Left forelimb (tissue), 1 donor: ENCODE measurements at places on chromosomes 12 and 14.

DNA sequence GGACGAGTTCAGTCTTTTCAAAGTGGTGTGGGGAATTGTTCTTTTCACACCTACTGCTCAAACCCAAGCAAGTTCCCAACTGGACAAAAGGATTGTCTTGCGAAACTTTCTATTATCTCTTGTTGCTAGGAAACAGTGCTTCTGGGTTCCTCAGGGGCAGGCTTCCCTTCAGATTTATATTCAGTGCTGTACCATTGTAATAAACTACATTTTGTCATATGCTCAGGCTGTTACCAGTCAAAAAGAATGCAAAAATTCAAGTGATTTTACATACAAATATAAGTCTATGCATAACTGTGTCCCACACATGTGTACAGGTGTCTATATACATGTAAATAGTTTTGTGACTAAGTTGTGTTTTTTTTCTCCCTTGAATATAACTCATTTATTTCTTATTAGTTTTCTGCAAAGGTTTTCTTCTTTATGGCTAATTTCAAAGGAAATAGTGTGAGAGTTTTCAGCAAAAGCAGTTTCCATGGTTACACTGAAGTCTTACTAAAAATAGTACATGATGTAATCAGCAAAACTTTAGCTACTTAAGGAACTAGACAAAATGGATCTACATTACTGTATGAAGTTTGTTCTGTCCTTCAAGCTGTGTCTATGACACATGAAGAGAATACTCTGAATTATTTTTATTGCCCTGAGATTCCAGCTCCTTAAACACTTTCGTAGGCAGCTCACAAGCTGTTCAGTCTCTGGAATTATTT lies 430.2 kb upstream of the TMPO start:
- no peak for DNase-seq

DNA sequence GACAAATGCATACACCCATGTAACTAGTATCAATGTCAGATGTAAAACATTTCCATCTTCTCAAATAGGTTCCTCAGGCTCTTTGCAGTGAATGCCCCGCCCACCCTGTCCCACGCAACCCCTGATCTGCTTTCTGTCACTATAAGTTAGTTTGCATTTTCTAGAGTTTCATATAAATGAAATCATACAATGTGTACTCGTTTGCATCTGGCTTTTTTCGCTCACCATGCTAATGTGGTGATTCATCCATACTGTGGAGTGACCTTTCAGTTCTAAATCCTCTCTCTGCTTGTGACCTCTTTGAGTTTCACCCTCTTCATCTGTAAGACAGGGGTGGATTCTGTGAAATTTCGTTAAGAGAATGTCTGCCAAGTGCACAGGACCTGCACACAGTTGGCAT lies 30.6 kb upstream of the MSI1 start:
- DNase-seq = no peak

- no peak for DNase-seq
Observed at GRCh38 chr14:73792481-73792880, 59.1 kb upstream of the PTGR2 start.

DNA sequence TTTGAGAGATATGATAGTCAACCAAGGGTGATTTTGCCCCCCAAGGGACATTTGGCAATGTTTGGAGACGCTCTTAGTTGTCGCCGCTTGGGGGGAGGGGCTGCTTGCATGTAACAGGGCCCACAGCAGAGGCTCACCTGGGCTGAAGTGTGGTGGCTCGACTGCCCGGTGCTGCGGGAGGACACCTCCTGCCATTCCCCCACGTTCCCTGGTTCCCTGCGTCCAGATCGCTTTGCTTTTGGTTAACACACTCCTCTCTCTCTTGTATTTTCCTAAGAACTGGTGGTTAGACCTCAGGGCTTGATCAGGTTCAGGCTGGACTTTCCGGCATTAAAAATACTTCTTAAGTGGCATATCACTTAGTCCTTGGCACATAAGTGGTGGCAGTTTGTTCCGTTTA lies 18.9 kb downstream of the PPP2R5C start:
- no peak for DNase-seq

DNA sequence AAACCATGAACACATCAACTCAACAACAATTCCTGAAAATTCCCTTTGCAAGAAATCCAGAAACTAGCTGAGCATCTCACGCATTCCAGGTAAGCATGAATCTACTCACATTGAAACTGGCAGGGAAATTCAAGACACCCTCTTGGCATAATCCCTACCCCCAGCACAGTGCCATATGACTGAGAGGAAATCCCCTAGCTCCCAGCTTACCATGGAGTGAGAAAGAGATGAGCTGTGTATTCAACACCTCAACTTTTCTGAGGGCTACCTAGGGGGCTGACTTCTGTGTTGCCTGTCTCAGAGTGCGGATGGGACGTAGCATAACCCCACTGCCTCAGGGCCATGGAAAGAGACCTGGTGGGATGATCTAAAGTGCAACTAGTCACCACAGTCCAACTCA lies 37.7 kb upstream of the GPR132 start:
- DNase-seq = no peak

GRCh38 chr14:61247935-61248334 lies 33.2 kb downstream of the TMEM30B start:
- no peak for DNase-seq

DNA sequence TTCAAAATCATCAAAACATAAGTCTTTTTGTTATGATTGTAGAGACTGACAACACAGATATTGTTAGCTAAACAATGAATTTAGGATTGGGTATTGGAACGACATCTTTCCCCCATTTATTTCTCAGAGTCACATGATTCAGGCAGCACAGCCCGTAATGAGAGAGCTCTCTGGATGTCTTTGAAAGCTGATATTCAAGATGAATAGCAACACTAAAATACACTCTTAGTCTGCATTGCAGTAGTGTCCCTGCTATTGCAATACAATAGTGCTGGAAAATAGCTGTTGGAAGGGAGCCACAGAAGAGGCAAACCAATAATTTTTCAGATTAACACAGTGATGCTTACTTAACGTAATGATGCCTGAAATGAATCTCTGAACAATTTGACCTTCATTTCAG lies 9.9 kb downstream of the GTSF1 start:
- DNase-seq = no peak

DNA sequence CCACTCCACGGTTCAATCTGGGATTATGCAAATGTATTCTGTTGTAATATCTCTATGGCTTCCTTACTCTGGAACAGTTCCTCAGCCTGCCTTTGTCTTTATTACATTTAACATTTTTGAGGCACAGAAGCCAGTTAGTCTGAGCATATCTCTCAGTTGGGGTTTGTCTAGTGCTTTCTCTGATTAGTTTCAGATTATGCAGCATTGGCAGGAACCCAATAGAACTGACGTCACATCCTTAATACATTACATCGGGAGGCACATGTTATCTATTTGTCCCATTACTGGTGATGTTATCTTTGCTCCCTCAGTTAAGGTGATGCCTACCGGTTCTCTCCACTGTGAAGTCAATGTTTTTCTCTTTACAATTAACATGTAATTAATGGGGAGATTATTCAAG lies 62.4 kb downstream of the PPM1A start:
- no peak for DNase-seq

DNA sequence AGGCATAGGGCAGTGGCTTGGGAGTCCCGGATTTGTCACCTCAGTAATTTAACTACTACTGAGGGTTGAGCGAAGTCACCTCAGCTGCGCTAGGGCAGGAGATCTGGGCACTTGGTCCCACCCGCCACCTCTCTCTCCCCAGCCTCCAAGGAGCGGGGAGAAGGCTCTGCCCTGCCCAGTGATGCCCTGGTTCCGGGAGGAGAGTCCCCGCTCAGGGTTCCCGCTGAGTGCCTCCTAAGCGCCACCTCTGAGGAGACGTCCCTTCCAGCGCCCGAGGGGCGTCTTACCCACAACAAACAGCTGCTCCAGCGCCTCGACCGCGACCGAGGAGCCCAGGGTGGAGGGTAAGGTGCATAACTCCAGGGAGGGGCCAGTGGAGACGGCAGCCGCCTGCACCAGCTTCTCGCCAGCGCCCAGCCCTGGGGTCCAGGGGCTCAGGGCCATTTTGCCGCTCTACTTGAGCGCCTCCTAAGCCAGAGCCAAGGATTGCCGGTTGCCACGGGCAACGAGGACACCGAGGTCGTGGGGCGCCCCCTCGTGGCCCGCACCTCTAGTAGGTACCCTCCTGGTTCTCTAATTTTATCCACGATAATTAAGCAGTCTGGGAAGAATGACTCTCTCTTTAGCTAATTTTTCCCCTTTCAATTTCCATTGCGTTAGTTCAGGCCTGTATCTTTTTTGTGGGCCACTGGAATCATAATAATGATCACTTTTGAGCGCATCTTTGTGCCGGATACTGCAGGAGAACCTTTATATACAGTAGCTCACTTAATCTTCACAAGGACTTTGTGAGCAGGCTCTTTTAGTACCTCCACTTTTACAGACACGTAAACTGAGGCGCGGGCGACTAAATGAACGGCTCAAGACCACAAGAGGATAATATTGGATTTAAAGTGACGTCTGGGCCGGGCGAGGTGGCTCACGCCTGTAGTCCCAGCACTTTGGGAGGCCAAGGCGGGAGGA lies at the start of gene CCDC175:
CCDC175 (minus strand) TSS at position 481 of the 963 bp plus-strand sequence; CDS start at position 444, 37 bp downstream.
- DNase-seq = peak; percentile 76

DNA sequence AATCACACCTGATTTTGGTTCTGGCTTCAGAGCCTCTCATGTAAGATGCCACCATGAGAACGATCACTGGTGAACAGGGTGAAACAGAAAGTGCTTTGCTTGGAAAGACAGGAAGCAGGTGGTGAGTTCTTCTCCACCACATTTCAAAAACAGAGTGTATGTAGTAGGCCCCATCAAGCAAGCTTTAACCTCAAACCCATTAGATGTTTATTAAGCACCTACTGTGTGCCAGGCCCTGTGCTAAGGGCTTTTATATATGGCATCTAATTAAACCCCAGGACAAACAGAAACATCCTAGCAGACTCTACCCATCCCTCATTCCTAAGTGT lies 47.8 kb upstream of the MED13L start:
- no peak for DNase-seq

- DNase-seq = no peak
Observed at GRCh38 chr12:122949405-122949804, 16.9 kb downstream of the ABCB9 start.

GRCh38 chr14:24943024-24943423 lies 106.9 kb downstream of the STXBP6 start:
- no peak for DNase-seq

- no peak for DNase-seq
Observed at GRCh38 chr14:59695198-59695597, 118.6 kb upstream of the CCDC175 start.

DNA sequence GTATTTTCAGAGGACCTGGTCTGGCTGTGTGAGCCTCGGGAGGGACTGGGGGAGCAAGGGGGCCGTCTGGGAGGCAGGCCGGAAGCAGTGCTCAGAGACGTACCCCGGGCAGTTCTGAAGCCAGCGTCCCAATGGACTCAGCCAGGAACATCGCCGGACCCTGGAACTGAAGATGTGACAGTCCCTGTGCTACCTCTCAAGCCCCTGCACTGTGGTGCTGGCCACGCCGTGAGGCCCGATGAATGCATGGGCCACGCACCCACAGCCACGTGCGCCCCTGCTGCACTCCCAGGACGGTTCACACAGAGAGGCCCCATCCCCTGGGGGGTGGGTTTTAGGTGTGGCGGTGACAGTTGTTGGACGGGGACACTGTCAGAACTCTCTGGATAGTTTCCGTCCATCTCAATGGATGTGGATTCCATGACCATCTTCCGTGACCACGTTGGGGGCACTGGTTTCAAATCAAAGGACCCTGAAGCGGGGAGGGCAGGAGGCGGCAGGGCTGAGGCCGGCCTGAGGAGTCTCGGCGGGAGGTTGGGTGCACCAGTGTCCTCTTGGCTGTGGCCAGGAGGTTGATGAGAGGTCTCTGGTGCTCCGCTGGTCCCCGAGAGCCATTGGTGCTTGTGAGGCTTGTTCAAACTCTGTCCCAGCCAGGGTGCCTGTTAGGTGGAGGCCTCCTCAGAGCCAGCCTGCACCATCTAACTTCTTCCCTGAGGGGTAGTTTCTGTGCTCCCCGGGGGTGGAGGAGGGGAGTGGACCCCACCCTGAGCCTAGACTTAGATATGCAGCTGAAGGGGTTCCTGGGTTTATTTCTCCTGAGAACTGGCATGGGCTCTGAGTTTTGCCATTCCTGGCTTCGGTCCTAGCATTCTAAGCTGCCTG lies 36.3 kb upstream of the TSPAN9 start:
- no peak for DNase-seq

- DNase-seq = no peak
Observed at GRCh38 chr14:49982501-49982951, 89.6 kb downstream of the ARF6 start.

GRCh38 chr12:11071414-11071813 lies 9.3 kb upstream of the TAS2R46 start:
- no peak for DNase-seq

GRCh38 chr12:86551146-86551571 lies 295.0 kb upstream of the MGAT4C start:
- no peak for DNase-seq
